Activated CD8-positive, alpha-beta memory T cell treated with anti-CD3 and anti-CD28 coated beads for 1 hour (primary cell): ENCODE measurements at places on chromosomes 5 and 9.

DNA sequence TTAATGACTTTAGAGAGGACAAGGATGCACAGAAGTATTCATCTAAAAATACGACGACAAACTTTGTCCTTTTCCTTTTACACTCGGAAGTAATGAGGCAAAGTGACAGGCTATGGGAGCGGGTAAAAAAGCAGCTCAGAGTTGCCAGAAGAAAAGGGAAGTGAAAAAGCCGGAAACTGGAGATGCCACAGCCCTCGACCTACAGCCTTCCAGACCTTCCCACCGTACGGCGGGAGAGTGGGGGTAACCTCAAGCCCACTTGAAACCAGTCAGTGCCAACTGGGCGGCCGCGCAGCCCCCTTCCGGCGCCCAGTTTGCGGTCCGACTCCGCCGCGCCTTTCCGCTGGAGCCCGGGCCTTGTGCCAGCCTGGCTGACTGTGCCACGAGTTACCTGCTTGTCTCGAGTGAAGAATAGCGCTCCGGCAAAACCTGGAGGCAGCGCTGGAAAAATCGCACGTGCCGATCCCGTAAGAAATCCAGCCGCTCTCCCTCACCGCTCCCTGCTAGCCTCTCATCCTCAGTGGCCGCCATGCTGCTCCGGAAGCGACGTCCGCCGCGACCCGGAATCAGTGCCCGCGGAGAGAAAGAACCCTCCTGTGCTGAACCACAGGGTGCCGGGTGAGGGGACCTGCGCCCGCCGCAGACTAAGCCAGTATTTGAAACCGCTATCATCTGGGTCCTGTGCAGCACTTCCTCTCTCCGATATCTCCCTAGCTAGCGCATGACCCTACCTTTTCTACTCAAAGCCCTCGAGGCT, at the start of gene PGGT1B:
TSS of gene PGGT1B (minus strand) at position 557 of the 757 bp plus-strand sequence. CDS start at position 531, 26 bp downstream.
- DNase-seq = peak; percentile 18

DNA sequence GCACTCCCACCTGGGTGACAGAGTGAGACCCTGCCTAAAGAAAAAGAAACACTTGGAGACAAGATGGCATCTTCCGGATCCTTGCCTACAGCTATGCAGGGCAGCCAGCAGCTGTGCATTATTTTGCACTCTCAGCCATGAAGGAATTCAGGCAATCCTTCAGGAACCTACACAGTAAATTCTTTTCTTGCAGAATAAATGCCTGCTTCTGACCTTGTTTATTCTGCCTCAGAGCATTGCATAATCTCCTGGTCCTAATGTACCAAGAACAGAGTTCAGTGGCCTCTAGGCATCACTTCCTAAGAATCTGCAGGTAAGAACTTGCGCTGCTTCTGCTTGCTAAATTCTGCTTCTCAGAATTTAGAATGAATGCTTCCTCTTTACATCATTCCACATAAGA, 16.8 kb downstream of the GLDC start:
- DNase-seq = no peak

- DNase-seq = no peak
Observed at GRCh38 chr5:33934176-33934575, 2.0 kb upstream of the RXFP3 start.

DNA sequence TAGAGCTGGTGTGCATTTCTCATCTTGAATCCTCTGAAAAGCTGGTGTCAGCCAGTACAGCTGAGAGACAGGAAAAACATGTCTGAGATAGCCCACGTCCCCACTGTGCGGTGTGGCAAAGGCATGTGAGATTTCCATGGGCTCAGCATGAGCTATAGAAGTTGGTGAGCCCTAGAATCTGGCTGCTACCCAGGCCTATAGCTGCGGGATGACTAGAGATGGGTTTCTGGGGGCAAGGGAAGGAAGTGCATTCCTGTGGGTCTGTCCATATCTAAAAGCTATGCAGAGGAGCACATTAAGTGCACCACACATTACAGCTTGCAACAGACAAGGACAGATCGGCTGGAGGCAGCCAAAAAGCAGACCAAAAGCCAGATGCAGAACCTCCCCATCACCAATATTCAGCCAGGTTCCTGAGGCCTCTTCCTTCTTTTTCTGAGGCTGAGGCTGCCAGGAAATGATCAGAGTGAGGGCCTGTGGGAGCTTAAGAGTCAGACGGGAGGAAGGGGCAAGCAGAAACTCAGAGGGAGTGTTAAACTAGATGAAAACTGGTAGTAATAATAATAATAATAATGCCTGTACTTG, 55.8 kb upstream of the RANBP3L start:
- DNase-seq = no peak

- DNase-seq = no peak
Observed at GRCh38 chr9:129568560-129569501, 52.1 kb downstream of the C9orf50 start.

GRCh38 chr9:22105005-22105722, 96.1 kb upstream of the CDKN2B start:
- DNase-seq = no peak

DNA sequence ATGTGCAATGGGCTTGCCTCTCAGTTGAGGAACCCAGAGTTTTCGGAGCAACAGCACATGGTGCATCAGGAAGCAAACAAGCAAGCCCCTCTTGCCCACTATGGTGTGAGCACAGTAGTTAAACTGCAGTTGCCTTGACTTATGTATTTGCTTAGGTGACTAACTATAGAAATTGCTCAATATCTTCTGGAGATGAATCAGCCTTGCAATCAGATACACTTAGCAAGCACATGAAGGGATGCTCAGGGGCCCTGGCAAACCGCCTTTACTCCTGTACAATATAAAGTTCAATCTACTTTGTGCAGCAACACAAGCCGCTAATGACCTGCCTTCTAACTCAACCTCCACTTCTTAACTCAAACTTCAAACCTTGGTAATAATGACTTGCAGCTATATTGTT, 581.7 kb upstream of the RIOK2 start:
- DNase-seq = no peak

DNA sequence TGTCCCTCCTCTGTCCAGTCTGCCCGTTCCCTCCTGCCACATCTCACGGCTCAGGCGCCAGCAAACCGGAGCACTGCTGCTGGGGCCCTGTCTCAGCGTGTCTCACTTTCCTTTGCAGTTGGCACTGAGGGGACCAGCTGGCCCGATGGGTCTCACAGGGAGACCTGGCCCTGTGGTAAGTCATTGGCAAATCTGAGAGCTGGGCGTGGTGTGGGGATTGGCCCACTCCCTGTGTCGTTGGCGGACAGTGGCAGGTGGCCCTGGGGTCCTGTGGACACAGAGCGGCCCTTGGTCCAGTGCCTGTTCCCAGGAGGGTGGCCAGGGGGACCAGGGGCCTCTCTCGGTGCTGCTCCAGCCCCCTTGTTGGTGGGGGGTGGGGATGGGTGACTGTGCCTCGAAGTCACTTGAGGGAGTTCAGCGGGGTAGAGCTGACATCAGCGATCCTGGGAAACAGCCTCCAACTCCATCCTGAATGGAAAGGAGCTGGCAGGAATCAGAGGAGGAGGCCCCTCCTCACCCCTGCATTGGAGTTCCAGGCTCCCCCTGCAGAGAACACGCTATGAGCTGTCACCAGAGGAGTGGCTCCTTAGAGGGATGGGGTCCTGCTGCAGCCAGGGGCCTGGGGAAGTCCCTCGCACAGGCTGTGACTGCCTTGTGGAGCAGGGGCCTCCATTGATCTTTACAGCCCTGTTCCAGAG, 111.0 kb downstream of the COL5A1 start:
- no peak for DNase-seq

- DNase-seq = no peak
Observed at GRCh38 chr9:2729003-2729402, 11.7 kb downstream of the KCNV2 start.

- no peak for DNase-seq
Observed at GRCh38 chr9:84947412-84947972, 278.0 kb downstream of the NTRK2 start.

GRCh38 chr9:131393622-131394463, at the start of gene PRRC2B:
PRRC2B (plus strand) TSS chr9:131394086; CDS start chr9:131430145, 36,059 bp downstream.
- DNase-seq = peak; percentile 63

DNA sequence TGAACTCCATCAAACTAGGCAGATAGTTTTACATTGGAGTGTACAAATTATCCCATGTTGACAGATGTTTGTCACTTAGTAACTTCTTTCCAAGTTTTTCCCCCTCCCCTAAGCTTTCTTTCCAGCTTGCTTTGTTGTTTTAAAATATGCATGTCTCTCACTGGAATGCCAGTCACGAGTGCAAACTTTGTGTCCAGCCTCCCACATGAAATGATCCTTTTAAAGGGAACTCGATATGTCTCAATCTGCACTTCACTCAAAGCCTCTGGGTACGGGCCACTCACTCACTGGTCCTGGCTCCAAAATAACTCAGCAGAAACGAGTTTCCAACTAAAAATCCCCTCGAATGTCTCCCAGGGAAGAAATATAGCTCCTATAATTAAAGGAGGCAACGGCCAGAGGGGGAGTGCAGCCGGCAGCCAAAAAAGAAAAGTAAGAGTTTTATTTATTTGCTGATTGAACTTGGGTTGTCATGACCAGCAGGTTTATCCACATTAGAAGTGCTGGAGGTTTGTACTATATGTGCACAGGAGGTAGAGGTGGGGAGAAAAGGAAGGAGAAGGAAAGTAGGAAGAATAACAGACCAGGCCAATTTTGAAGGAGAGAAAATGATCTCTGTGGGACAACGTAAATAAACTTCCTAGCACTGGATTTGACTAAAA, 17.5 kb downstream of the NR2F1 start:
- no peak for DNase-seq

- DNase-seq = no peak
Observed at GRCh38 chr5:33781286-33781685, 110.5 kb downstream of the ADAMTS12 start.

GRCh38 chr5:54905942-54906537, 79.4 kb downstream of the ESM1 start:
- peak; percentile 50 for DNase-seq

GRCh38 chr9:111700776-111701175, 39.4 kb downstream of the GNG10 start:
- no peak for DNase-seq

GRCh38 chr5:125981016-125981415, 442.2 kb upstream of the GRAMD2B start:
- no peak for DNase-seq

- no peak for DNase-seq
Observed at GRCh38 chr5:58582019-58582802, 664 bp upstream of the RAB3C start.

DNA sequence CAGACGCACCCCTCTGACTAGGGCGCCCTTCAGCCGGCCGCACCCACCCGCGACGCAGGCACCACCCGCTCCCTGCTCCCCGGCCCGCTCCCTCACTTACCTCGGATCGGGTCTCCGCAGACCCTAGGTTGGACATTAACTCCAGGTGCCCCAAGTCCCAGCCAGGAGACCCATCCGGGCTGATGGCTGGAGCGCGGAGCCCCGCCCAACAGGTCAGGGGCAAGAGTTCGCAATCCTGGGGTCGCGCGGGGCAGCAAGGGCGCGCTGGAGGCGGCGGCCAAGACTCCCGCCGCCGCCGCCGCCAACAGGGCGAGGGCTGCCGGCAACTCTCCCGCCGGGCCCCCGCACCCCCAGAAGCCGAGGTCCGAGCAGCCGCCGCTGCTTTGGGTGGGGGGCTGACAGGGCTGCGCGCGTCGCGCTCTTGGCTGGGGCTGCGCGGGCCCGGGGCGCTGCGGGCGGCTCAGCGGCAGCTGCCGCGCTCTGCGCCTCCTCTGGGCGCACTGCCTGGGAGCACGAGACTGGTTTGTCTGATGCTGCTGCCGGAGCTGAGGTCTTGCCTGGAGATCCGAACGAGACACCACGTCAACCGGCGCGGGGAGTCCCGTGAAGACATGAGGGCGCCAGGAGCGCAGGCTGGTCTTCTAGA, at the start of gene GDNF:
TSS of gene GDNF (minus strand) at position 635 of the 646 bp plus-strand sequence. CDS start 5,245 bp downstream, outside the sequence.
- DNase-seq = no peak

DNA sequence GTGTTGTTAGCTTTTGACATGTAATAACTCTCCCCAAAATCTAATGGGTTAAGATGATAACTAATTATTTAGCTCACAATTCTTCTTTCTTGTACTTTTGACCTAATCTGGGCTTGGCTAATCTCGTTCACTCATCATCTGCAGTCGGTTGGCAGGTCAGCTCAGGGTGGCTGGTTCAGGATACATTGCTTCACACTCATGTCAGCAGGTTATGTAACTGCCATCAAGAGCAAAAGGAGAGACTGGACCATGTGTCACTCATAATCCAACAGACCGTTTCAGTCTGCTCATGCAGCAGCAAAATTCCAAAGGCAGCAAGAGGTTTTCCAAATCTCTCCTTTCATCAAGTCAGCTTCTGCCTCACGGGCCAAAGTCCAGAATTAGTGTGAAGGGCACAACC, 998.4 kb upstream of the CTNND2 start:
- no peak for DNase-seq

GRCh38 chr5:82422751-82423181, 144.6 kb upstream of the RPS23 start:
- DNase-seq = no peak

GRCh38 chr5:107578051-107578635, 92.6 kb downstream of the EFNA5 start:
- no peak for DNase-seq

GRCh38 chr5:181281077-181281983, 20.4 kb upstream of the TRIM52 start:
- no peak for DNase-seq

DNA sequence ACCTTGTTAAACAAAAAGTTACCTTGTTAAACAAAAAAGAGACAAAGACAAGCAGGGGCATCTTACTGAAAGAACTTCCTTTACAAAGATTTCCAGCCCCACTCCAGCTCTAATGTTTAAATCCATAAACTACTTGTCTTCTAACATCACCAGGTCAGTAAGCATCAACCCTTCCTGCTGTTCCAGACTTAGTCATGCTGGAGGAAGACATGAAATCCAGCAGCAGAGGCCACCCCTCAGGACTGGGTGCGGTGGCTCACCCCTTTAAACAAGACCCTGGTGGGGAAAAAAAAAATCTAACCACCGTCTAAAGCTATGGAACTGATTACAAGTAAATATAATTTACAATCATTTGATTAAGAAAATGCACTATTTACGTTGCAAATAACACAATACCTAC, 9.1 kb downstream of the PDCL start:
- DNase-seq = no peak
